Urinary bladder (tissue), 4 donors: ENCODE measurements at places on chromosomes 12 and 14. TPM values are rescaled to one million over a fixed set of nuclear protein-coding genes. Genes with fewer than 3 reads are reported as not detected.
A peak's percentile ranks its signal among the peaks of the same experiment; 100 is the strongest.

The HSPB8 gene
- 47.8 TPM for total RNA-seq

The CLEC1B gene
- total RNA-seq: not detected

The GSG1 gene
- total RNA-seq: 1.1 TPM

The TCP11L2 gene
- 66.8 TPM for total RNA-seq

The ANO4 gene
- total RNA-seq: 3.5 TPM

The SIX1 gene
- 6.2 TPM for total RNA-seq

The GMFB gene
- 120 TPM for total RNA-seq

The KCNA5 gene
- total RNA-seq: 2.9 TPM

DNA sequence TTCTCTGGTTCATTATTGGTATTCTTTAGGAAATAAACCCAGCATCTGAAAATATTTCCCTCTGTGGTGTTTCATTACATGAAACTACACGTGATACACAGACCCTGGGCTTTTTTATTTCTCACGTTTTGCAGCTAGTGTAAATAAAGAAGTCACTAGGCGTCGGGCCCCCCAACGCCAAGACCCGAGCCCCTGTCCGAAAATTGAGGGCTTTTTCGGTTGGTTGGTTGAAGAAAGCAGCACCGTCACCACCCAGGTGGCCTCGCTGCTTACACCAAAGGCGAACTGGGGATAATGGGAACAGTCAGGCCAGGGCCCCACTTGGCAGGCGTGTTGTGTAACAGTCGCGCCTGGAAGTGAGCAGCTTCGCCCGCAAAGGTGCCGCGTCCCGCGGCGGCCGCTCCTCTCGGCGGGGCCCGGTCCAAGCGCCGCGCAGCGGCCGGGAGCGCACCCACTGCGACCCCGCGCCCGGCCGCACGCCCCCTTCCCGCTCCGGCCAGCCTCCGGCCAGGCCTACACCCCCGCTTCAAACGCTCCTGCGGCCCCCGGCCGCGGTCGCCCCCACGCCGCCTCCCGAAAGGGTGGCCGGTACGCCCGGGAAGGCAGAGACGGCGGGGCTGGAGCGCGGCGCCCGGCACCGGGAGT lies 1.2 kb downstream of the DUSP16 start:
- no peak for DNase-seq

DNA sequence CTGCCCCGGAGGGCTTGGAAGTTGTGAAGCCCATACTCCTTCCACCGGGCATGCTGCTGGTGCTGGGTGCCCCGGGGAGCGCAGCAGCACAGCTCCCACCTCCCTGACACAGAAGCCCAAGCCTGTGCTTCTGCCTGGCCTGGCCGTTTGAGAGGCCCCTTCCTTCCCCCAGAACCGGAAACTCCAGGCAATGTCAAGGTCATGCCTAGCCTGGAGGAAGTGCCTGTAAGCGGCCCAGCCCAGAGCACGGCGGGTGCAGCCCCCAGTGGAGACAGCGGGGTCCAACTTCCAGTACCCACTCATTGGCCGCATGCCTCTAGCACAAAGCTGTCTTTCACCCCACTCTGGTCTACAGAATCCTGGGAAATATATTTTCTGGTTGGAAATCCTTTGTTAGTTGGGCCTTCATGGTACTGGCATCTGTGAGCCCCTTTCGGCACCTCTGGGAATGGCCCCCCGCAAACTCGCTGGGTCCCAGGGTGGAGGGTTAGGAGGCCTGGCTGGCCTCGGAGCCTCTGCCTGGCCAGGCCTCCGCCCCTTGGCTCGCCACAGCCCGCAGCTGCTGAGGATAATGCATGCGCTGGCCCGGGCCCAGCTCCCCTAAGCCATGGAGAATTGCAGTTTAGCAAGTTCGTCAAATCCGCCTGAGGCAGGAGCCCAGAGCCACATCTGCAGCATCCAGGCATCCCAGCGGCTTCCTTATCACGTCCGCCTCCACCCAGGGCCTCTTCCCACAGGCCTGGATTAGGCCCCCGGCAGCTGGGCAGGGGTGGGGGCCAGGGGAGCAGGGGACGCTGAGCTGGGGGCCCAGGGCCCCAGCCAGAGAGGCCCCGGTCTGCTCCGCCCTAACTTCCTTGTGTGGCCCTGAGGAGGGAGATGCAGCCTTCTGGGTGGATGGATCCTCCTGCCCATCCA lies 48.9 kb upstream of the DLK1 start:
- DNase-seq: peak; percentile 86

- no peak for DNase-seq
These were observed 15.6 kb downstream of the CSRNP2 start for GRCh38 chr12:51067771-51068170.

DNA sequence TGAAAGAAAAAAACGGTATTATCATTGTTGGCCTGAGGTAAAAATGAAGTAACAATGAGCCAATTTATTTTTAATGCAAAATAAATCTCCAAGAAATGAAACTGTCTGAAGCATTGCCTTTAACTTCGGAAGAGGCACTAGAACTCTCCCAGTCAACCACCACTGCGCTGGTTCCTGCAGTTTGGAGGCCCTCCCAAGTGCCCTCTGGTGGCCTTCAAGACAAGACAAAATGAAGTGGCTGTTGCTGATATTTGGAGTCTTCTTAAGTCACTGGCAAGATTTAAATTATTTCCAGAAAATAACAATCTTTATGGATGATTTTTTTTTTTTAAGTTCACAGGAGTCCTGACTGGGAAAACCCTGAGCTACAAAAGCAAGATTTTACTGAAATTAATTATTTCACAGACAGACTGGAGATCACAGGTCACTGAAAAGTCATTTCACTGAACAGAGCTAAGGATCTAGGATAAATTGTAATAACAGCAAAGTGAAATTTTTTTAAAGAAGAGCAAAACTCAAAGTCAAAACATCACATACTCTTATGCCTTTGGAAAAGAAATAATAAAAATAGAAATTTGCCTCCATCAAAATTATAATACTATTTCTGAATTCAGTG lies 58.2 kb downstream of the DICER1 start:
- peak; percentile 48 for DNase-seq

- DNase-seq: no peak
These were observed 2.8 kb downstream of the DYRK4 start for GRCh38 chr12:4564818-4565217.

GRCh38 chr12:38328306-38328895 lies 11.8 kb downstream of the ALG10B start:
- no peak for DNase-seq

GRCh38 chr12:12266389-12266872 lies 413 bp downstream of the LRP6 start:
- peak; percentile 28 for DNase-seq

- no peak for DNase-seq
These were observed 23.6 kb upstream of the USP44 start for GRCh38 chr12:95574799-95575452.

- no peak for DNase-seq
These were observed 96.9 kb upstream of the FGD4 start for GRCh38 chr12:32302218-32303173.

- no peak for DNase-seq
These were observed 183.3 kb downstream of the SSPN start for GRCh38 chr12:26378711-26379110.

GRCh38 chr14:22646570-22647254 lies 2.6 kb upstream of the OR6J1 start:
- DNase-seq: no peak

DNA sequence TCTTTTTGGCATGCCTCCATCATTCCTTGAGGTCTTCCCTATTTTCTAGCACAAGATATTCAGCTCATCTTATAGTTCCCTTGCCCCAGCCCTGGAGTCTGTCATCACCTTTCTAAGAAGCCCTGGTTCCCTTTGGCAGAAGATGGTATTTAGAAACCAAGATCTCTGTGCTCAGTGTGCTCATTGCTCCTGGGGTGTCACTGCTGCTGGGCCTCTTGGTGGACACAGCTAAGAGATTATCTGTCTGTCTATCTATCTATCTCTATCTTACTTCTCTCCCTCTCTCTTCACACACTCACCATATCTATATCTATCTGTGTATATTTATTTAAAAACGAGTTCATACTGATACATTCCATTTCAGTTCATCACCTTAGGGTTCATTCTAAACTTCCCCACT lies 67.2 kb downstream of the DAO start:
- no peak for DNase-seq

GRCh38 chr12:93978553-93978952 lies 169.8 kb upstream of the PLXNC1 start:
- no peak for DNase-seq

GRCh38 chr14:68243450-68244010 lies 424.0 kb downstream of the RAD51B start:
- no peak for DNase-seq

DNA sequence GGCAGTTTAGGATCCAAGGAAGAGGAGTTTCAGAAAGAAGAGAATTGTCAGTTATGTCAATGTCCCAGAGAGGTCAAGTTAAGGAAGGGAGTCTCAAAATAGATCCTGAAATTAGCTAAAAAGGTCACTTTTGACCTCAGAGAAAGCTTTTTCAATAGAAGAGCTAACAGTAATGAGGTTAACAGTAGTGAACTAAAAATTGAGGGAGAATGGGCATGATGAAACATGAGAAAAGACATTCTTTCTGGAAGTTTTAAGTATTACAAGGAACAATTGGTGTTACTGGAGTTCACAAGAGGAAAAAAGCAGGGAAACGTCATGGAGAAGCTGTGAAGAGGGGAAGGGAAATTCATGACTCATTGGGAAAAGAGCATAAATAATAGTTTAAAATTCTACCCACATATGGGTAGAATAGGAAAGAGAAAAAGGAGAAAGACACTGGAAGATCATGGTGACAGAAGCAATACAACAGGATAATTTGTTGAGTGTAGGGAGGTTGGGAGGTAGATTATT lies 381.2 kb upstream of the FAR2 start:
- DNase-seq: no peak

- no peak for DNase-seq
These were observed 341.8 kb downstream of the GLT1D1 start for GRCh38 chr12:129195081-129195480.

DNA sequence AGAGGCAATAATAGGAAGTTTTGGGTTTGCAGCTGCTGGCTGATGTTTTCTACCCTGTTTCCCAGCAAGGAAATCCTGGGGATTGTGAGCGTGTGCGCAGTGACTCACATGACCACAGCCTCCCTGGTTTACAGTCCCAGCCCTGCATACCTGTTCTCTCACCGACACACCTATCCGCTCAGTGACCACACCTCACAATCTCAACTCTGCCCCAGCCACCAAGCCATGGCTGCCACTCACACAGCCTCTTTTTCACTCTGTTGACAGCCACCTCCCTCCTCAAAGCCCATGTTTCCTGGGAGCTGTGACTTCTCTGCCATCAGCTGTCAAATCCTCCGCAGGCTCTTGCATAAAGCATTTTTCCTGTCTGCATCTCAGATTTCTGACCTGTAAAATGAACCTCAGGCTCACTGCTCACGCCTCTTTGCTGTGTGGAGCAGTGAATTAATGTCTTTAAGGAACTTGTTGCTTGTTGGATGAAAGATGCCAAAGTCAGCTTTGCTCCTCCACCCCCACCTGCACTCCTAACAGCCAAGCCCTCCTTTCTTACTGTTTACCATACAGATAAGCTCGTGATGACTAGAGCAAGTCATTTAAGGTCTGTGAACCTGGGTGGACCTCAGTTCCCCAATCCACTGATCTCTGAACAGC lies 43.5 kb downstream of the B4GALNT3 start:
- no peak for DNase-seq
